ENCODE measurements at places on chromosomes 6 and 20. TPM values are rescaled to one million over a fixed set of nuclear protein-coding genes. Genes with fewer than 3 reads are reported as not detected.

Gene ARMH2
- total RNA-seq: not detected

Gene C20orf141
- total RNA-seq: not detected

- H3K27ac ChIP-seq: 0 out of 2 replicates have a peak overlapping the region, but pooled peaks have one; percentile 24
- DNase-seq: no peak
- H3K4me3 ChIP-seq: no peak overlapping the region
Observed at GRCh38 chr20:2385026-2385425, 4.3 kb downstream of the TGM6 start.

DNA sequence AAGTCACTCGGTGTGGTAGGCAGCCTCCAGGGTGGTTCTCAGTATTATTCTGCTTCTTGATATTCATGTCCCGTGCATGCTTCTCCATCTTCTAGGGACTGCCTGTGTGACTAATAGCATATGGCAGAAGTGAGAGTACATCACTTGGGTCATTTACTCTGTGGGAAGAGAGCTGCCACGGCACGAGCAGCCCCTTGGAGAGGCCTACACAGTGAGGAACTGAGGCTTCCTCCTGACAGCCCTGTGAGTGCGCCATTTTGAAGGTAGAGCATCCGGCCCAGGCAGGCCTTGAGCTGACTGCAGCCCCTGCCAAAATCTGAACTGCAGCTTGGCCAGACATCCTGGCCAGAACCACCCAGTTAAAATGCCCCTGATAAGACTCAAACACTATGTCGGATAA lies 17.3 kb upstream of the MCUR1 start:
- H3K4me1 ChIP-seq: no peaks in the 10 kb centered on the region
- no peaks in the 10 kb centered on the region for H3K36me3 ChIP-seq
- no peak overlapping the region for H3K27ac ChIP-seq
- H3K27me3 ChIP-seq: no peaks in the 10 kb centered on the region

Gene HLA-DRB1
- not detected for total RNA-seq

Gene FRK
- 0.91 TPM for total RNA-seq

- H3K4me3 ChIP-seq: no peak overlapping the region
- no peaks in the 10 kb centered on the region for H3K4me1 ChIP-seq
- DNase-seq: no peak
- peaks cover 42% of the 10 kb centered on the region for H3K36me3 ChIP-seq
- H3K27ac ChIP-seq: no peak overlapping the region
Observed at GRCh38 chr6:82208913-82209312, 38.6 kb downstream of the IBTK start.

DNA sequence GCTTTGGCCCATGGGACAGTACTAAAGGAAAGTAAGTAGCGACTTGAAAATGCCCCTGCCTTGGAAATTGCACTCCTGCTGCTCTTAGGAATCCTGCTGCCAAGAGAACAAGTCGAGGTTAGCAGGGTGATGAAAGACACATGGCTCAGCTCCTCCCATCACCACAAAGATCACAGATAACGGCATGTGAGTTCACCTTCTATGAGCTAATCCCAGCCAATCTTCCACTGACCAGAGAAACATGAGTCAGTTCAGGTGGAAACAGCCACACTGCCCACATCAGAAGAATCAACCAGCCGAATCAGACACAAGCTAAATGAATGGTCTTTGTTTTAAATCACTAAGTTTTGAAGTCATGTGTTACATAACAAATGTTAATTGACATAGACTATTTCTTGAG lies 106.3 kb downstream of the PRKN start:
- H3K27ac ChIP-seq: no peak overlapping the region
- H3K36me3 ChIP-seq: no peaks in the 10 kb centered on the region
- H3K27me3 ChIP-seq: no peaks in the 10 kb centered on the region

DNA sequence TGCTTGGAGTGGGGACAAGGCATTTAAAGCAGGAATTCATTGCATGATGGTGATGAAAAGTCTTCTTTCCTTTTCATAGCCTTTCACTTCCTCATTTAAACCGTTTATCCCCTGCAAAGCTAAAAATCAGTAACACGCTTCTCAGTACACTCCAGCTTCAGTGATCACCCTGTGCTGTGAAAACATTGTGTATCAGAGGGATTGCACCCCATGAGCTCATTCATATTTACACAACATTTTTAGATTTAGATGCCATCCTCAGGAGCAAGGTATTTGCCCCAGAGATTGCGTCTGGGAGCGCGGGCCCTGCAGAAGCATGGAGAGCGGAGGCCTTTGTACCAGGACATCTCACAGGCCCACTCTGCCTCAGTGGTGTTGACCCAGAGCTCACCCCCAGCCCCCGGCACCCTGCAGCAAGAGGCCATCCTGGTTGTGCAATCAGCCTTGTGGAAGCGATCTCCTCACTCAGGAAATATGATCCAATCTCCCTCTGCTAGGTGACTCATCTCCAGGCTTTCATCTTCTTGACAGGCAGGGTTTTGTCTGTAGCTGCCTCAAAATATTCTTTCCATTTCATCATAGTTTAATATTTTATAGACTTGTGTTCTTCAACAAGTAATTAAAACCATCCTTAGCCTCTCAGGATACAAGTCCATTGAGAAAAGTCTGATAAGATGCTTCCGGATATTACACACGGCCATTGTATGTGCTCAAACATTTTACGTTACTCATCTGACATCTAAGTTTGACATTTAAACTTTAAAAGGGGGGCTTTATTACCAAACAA lies 38.9 kb upstream of the THBS2 start:
- no peaks in the 10 kb centered on the region for H3K36me3 ChIP-seq
- no peak overlapping the region for H3K27ac ChIP-seq
- H3K27me3 ChIP-seq: no peaks in the 10 kb centered on the region
- H3K4me1 ChIP-seq: peaks cover 8% of the 10 kb centered on the region
- no peak overlapping the region for H3K4me3 ChIP-seq
- no peak for DNase-seq

Gene DZANK1
- 0.97 TPM for total RNA-seq

GRCh38 chr20:57256908-57257307 lies 9.5 kb downstream of the BMP7 start:
- H3K36me3 ChIP-seq: no peaks in the 10 kb centered on the region
- no peak for DNase-seq
- no peaks in the 10 kb centered on the region for H3K4me1 ChIP-seq
- peaks cover 50% of the 10 kb centered on the region for H3K27me3 ChIP-seq
- H3K27ac ChIP-seq: no peak overlapping the region
- no peak overlapping the region for H3K4me3 ChIP-seq

Gene RTN4IP1
- 12.8 TPM for total RNA-seq
